Amniotic epithelial cell (primary cell): ENCODE measurements at places on chromosomes 3 and 15.

DNA sequence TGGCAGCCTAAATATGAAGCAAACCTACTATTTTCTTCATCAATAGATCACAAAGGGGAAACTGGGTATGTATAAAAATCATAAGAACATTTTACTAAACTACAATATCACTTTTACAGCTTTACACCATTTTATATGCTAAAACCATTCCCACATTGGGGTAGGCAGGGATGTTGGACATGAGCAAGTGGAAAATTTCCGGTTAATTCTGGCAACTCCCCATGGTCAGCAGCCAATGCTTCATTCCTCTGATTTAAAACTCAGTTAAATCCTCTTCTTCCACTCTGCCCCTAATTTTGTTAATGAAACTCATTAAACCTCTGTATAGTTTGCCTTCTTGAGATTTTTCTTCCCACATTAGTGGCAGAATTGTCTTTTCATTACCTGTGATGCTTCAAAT is 552.5 kb upstream of the NECTIN3 start:
- DNase-seq = no peak

DNA sequence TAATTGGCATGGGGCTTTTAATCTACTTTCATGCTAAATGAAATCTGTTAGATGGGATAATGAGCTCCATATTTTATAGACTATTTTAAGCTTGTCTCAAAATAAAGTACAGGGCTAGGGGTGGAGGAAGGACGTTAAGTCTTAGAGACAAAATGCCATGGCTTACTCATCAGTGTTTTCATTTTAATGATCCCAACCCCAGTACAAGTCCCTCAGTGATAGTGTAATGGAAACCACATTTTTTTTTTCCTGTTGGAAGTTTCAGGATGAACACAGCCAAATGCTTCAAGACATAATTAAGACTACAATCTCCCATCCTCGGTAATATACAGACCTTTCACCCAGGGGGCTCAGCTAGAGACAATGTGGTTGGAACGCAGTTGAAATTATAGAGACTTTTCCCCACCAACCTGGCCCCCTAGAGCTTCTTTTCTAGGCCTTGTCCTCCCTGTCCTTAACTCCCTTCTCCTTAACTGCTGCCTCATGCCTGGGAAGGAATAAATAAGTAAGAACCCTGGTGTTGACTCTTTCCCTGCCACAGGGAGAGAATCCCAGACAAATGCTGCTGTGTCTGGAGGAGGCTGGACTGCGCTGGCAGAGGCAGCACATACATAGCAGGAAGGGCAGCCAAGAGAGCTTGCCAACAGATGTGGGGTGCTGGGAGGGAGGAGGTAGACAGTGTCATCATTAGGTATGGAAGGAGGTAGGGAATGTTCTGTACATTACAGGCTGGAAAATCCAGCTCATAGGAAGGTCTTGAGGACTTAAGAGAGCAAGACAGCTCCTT is 115.4 kb upstream of the ROPN1 start:
- no peak for DNase-seq

- peak; percentile 86 for DNase-seq
Measured at GRCh38 chr15:45048794-45049631, 26.0 kb downstream of the SORD start.

GRCh38 chr15:58521293-58521991 is 89.7 kb downstream of the LIPC start:
- DNase-seq = peak; percentile 90

- no peak for DNase-seq
Measured at GRCh38 chr3:5012367-5012766, 33.1 kb downstream of the BHLHE40 start.

GRCh38 chr15:70327856-70328678 is 230.3 kb upstream of the TLE3 start:
- DNase-seq = peak; percentile 41

- peak; percentile 98 for DNase-seq
Measured at GRCh38 chr3:5022966-5023776, 43.9 kb downstream of the BHLHE40 start.

DNA sequence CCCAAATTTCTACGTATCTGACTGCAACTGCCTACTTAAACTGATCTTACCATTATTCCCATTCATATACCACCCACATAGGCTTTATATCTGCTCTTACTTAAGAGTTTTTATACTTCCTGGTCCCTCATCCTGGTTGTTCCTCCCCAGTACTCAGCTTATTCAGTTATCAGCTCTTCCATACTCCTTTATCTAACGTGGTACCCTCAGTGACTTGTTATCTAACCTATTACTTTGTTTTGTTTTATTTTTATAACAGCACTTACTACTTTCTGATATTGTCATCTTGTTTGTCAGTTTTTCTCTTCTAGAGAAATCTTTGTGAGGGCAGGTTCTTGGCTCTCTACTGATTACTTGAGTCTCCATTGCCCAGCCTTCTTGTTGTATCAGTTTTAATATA is 100.6 kb downstream of the ZNF609 start:
- no peak for DNase-seq

DNA sequence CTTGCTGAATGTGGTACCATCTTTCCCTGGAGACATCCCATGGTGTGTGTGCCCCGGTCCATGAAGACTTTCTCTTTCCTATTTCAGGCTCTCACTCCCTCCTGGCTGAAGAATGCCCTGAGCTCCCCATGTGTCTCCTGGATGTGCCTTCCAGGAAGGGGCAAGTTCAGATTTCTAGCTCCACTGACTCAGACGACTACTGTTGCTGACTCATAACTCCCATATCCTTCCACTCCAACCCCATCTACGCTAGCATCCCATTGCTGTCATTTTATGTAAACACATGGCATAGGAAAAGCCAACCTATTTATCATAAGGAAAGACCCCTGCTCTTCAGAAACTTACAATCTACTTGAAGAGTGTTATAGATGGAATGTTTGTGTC is 95.0 kb downstream of the ADCY5 start:
- DNase-seq = peak; percentile 28

DNA sequence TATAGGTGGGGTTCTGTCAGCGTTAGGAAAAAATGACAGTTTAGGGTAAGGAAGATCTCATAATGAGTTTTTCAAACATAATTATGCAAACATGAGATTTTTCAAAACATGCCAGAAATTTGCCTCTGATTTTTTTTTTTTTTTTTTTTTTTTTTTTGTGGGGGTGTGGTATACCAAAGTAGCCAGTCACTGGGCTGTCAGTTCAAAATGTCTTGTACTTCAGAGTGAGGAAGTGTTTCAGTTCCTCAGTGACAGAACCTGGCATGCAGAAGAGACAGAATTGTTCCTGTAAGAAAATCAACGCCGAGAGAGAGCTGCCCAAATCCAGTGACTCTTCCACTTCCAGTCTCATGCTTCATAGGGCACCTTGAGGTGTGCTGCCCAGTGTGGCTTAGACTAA is 9.7 kb downstream of the NCBP2 start:
- no peak for DNase-seq

GRCh38 chr3:194087280-194087679 is 48.7 kb upstream of the HES1 start:
- DNase-seq = peak; percentile 19

DNA sequence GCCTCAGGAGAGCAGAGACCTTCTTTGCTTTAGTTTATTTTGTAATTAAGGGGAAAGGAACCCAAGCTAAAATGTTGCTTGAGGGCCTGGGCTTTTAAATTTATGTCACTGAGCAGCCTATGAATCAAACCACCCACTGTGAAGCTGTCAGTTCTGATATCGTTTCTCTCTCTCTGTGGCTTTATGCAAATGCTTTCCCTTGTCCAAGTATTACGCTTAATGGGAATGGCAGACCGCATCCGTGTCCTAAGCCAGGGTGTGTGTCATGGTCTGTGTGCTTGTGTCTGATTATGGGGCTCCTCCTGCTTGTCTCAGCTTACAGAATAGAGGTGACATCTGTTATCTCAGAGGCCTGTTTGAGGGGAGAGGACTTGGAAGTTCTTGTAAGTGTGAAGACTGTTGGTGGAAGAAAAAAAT is 82.4 kb downstream of the EBLN2 start:
- peak; percentile 74 for DNase-seq

DNA sequence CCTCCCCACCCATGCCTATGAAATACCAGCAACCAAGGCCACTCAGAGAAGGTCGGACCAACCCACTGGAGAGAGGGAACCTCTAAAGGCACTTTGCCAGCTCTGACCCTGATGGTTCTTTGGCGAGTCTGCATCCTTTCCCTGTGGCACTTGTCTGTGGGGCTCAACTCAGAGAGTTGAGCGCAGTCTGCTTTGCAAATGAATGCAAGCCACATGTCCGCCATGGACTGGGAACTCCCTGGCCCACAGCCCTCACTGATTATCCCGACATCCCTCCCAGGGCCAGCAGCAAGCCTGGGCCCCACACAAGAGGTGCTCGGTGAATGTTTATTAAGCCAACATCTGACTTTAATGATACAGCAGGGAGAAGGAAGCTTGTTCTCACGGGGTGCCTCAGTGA is 55.5 kb upstream of the HES1 start:
- no peak for DNase-seq

DNA sequence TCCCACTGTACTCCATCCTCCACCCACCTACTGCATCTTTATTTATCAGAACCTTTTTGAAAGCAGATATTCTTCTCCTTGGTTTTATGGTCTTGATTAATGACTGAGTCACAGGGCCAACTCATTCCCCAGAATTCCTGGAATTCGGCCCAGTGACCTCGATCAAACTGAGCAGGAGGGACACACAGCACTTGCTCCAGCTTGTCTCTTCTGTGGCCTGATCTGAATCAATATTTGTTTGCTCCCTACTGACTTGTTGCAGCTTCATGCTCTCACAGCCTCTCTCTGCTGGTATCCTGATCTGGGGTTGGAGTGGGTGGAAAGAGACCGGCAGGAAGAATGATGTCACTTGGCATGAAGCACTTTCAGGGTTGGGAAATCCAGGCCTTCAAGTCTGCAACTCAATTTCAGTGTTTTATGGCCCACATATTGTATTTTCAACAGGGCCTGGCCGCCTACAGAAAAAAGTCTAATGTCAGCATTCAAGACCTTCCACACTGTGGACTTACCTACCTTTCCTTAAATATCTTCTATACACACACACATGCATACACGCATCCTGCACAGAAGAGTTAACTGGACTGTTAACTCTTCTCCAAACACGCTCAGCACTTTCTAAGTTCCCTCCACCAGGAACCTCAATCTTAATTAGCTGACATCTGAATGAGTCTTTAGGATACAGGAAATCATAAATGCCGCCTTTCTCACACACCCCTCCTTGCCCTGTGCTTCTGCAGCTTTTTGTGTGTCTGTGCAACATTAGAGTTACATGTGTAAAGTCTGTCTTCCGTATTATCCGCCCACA is 4.6 kb downstream of the ANXA2 start:
- peak; percentile 98 for DNase-seq

- DNase-seq = peak; percentile 75
Measured at GRCh38 chr3:153173758-153174516, 11.9 kb downstream of the RAP2B start.

DNA sequence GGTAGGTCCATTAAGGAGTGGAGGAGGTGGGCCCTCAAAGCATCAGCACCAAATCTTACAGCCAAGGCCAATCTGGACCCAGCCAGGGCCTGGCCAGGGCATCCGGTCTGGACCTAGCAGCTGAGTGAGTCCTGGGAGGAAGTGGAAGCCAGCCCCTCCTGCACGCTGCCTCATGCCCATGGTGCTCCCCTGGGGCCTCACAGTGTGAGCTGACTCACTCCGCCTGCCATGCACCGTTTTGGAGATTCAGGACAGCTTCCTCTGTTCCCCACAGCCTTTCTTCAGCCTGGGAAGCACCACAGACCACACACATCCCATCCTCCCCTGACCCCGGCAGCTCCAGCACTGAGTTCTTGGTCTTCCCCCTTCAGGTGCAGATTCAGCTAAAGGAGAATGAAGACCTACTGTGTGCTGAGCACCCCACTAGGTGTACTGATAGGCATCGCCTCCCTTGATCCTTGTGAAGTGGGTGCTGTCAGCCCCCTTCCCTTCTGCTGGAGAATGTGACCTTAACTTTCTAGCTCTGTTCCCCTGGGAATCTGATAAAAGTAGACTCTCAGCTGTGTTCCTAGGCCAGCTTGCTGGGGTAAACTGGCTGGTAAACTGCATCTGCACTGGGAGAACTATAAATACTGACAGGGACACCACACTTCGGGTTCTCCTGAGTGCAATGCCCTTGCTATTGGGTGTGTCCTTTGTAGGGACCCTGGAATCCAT is 36.8 kb upstream of the SEC13 start:
- DNase-seq = peak; percentile 90

GRCh38 chr3:140403608-140404007 is 274.3 kb upstream of the TRIM42 start:
- no peak for DNase-seq

GRCh38 chr15:65069779-65070546 is 2.2 kb upstream of the RASL12 start:
- DNase-seq = no peak

DNA sequence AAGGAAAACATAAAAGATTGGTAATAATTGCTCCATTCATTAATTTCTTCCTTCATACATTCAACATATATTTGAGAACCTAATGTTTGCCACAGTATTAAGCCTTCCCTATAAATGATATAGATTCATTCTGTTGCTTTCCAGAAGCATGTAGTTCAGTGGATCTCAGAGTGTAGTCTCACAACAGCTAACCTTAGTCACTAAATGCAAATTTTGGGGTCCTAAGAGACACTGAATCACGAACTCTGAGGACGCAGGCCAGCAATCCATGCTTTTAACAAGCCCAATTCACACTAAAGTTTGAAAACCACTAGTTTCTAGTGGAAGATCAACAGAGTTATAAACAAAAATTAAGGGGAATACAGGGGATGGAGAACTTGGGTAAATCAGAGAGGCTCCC is 7.2 kb upstream of the AQR start:
- DNase-seq = no peak

DNA sequence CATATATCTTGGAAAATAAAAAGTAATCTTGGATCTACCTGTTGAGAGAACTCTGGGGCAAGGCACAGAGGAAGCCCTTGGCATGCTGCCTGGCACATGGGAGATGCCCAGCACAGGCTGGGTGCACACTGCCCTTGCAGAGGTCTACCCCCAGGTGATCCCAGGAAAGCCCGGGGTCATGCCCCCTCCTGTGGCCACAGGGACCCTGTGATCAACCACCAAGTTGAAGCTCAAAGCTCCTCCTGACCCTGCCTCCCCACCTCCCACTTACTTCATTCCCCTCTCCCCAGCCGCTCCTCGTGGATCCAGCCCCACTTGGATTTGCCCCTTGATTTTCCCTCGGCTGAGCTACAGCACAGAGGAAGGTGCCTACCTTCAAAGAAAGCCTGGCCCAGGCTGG is 62.7 kb upstream of the LARS2 start:
- no peak for DNase-seq

DNA sequence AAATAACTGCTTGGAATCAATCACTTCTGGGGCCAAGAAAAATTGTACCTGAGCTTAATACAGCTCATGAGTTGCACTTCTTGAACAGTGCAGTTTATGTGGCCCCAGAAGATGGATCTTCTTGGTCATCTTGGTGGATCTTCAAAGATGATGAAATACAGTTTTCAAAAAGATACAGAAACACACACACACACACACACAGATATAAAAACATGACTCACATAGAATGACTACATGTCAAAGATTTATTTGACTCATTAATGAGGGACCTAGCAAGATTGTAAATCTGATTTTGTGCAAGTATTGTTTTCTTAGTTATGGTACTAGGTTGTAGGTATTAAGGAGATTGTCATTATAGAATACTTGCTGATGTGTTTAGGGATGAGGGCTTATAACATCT is 32.6 kb downstream of the PDCD6IP start:
- peak; percentile 58 for DNase-seq

- no peak for DNase-seq
Measured at GRCh38 chr3:66819993-66820501, 178.1 kb upstream of the KBTBD8 start.
